Inflammatory macrophage (primary cell): ENCODE measurements at places on chromosomes 5 and 9.

- peak; percentile 79 for DNase-seq
Observed at GRCh38 chr5:157464519-157465171, 4.6 kb downstream of the NIPAL4 start.

- DNase-seq: peak; percentile 88
Observed at GRCh38 chr9:129584136-129584535, 36.8 kb downstream of the C9orf50 start.

- DNase-seq: no peak
Observed at GRCh38 chr5:53303105-53303504, 177.3 kb upstream of the FST start.

GRCh38 chr5:60843936-60844905 is at the start of gene ELOVL7:
Gene ELOVL7, minus strand, starts transcription at chr5:60844269. Its CDS starts 56,872 bp downstream, at chr5:60787397.
- no peak for DNase-seq

- DNase-seq: peak; percentile 58
Observed at GRCh38 chr5:158670201-158670600, 429.5 kb downstream of the EBF1 start.

DNA sequence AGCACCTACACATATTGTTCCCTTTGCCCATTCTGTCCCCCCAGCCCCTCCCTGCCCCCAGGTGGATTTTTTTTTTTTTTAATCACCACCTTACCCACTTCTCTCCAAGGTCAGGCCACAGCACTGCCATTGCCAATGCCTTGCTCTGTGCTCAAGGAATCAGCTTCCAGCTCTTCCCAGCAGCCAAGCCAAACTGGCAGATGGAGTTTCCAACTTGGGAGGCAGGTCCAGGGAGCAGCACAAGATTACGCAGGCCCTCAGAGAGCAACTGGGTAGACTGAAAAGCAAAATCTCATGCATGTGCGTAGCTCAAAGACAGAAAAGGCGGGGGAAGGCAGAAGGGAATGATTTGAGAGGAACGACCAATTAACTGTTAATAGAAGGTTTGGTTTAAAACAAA is 15.1 kb downstream of the GRHPR start:
- no peak for DNase-seq

- no peak for DNase-seq
Observed at GRCh38 chr5:81657386-81657785, 93.5 kb downstream of the SSBP2 start.

- DNase-seq: no peak
Observed at GRCh38 chr5:139652788-139653241, 4.7 kb downstream of the CXXC5 start.

DNA sequence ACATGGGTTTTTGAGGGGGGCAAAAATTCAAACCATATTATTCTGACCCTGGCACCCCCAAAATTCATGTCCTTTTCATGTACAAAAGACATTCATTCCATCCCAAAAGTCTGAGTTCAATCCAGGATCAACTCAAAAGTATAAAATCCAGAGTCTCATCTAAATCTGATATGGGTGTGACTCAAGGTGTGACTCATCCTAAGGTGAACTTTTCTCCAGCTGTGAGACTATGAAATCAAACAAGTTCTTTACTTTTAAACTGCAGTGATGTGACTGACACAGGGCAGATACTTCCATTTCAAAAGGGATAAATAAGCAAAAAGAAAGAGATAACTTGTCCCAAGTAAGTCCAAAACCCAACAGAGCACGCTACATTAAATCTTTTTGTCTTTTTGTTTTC is 20.6 kb upstream of the CYLC2 start:
- no peak for DNase-seq

GRCh38 chr9:4297151-4297785 is 2.6 kb downstream of the GLIS3 start:
- peak; percentile 82 for DNase-seq

GRCh38 chr9:35313916-35314315 is 152.1 kb downstream of the UNC13B start:
- no peak for DNase-seq

GRCh38 chr9:105114964-105115728 is 129.3 kb upstream of the SLC44A1 start:
- peak; percentile 91 for DNase-seq

DNA sequence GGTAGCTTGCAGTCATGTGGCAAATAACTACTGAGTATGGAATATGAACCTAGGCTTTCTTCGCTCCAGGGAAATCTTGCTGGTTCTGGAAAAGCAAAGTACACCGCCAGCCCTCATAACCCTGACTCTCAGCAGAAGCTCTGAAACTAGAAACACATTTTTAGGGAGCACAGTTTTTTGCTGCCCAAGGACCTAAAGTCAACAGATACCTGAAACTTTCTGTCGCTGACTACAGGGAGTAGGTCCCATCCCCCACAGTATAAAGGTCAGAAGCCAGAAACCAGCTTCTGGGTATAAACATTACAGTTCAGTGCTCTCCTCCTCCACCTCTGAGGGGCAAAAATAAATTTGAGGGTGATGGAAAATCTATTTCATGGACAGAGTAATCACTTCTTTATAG is 3.0 kb downstream of the ATOX1 start:
- DNase-seq: no peak

DNA sequence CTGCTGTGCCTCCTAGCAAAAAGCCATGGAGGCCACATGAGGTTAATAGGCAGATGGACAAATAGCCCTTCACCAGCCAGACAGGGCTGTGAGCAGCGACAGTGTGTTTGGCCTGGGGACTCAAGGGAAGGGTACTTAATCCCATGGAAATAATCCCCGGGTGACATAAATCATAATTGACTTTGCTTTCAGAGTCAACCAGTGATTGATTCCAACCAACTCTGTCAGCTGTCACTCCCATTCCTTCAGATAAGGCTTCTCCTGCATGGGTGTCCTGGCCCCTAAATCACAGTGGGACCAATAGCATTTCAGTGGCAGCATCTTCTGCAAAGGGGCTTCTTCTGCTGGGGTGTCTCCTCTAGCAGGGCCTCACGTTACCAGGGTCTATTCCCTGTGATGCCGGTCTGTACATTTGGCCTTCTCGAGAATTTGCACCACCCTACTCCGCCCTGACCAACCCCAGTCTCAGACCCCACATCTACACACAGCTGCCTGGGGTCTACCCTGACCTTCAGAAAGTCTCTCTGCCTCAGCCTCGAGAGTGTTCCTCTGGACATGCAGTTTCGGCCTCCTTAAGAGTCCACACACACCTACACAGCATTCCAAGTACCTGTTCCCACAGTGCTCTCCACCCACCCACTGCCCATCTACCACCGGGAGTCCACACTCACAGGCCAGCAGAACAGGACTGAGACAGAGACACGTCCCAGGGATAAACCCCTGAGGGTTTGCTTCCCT is 3.7 kb downstream of the CLTB start:
- DNase-seq: no peak

DNA sequence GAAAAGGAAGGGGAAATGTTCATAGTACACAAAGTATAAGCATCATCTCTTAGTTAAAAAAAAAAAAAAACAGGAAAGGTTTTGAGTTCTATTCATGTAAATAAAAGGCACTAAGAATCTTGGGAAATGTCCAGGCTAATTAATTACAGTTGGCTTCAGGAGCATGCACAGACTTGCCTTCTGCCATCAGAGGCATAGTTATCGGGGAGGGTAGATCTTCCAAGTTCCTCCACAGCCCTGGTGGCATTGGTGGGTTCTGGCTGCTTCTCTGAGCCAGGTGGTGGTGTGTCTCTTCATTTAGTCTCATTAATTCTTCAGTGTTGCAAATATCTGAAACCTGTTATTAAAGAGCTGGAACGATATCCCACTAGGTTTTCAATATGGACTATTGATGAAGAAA is 85.2 kb downstream of the TMEM252 start:
- no peak for DNase-seq

GRCh38 chr5:32090026-32090754 is 83.9 kb downstream of the GOLPH3 start:
- no peak for DNase-seq

DNA sequence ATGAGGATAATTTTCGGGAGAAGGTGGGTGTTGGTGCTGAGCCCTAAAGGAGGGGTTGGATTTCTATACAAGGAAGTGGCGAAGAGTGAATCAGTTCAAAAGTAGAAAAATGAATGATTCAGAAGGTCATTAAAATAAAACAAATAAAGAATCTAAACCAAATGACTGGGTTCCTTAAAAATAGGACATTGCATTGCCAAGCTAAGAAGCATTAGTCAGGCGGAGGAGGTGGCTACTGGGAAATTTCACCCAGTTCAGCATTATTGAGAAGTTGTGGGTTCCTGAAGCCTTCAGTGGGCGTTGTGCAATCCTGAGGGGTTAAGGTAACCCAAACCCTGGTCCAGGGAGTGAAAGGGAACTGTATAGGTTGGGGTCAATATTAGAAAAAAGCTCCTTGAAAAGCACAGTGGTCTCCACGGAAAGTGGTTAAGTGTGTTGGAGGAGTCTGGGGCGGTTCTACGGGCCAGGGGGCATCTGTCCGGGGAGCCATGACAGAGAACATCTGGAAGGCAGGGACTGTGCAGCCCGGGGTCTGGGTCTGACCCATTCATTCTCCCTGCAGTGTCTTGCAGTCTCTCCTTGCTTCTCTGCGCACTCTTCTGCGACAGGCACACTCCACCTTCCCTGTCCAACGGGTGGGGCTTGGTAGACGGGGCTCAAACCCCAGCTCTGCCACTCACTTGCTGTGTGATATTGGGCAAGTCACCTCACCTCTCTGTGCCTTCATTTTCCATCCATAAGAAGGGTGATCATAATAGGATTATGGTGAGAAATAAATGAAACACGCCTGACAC is 27.6 kb upstream of the DUSP1 start:
- DNase-seq: peak; percentile 97

- DNase-seq: no peak
Observed at GRCh38 chr5:65506961-65507360, 25.2 kb upstream of the ADAMTS6 start.

- no peak for DNase-seq
Observed at GRCh38 chr5:141841378-141842180, 36.6 kb downstream of the PCDH1 start.

- no peak for DNase-seq
Observed at GRCh38 chr9:115923410-115923809, 230.2 kb upstream of the PAPPA start.

DNA sequence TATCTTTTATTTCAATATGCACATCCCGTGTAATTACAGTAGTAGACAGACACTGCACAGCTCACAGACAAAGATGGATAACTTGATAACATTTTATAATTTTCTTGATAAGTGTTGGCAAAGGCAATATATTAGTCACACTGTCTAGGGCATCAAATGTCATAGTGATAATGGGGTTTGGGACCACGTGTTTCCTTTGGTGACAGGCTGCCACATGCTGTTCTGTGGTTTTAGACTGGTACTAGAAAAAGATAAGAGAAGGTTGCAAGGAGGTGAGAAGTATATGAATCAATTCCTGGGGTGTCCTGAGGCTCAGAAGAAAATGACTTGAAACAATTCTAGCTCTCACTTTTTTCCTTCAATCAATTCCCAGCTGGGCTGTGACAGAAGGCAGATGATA is 258.8 kb upstream of the CHD1 start:
- DNase-seq: no peak

DNA sequence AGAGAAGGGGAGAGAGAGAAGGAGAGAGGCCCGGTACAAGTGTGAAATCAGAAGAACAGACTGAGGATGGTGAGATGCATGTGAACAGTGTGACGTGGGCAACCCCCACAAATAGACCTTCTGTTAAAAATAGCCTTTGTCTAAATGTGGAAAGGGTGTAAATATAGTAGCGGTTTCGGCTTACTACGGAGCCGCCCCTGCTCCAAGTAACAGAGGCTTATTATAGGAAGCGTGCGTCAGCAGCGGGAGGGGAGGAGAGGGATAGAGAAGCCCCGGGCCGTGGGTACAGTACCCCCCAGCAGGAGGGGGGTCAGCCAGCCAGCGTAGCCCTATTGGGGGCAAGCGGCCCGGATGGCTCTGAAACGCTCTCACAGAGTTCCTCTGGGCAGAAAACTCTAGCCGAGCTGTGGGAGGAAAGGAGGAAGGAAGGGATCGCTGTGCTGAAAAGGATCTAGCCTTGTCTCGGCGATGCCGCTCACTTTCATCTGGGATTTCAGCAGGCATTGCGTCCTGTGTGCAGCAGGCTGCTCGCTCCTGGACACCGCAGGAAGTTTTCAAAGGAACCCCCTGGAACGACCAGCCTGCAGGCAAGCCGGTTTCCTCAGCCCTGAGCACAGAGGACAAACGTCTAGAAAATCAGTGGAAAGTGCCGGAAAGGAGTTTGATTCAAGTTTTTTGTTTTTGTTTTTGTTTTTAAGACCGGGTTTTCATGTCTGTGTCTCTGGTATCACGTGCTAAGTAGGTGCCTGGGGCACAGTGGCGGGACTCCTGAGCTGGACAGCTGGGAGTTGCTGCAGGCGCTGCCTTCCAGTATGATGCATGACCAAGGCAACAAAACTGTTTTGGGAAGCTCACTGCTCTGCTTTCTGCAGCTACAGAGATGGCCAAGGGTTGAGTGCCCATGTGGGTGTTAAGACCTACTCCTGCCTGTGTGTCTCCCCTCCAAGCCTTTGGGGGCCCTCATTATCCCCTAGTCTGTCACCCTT is 146.6 kb downstream of the SEC61B start:
- peak; percentile 81 for DNase-seq

DNA sequence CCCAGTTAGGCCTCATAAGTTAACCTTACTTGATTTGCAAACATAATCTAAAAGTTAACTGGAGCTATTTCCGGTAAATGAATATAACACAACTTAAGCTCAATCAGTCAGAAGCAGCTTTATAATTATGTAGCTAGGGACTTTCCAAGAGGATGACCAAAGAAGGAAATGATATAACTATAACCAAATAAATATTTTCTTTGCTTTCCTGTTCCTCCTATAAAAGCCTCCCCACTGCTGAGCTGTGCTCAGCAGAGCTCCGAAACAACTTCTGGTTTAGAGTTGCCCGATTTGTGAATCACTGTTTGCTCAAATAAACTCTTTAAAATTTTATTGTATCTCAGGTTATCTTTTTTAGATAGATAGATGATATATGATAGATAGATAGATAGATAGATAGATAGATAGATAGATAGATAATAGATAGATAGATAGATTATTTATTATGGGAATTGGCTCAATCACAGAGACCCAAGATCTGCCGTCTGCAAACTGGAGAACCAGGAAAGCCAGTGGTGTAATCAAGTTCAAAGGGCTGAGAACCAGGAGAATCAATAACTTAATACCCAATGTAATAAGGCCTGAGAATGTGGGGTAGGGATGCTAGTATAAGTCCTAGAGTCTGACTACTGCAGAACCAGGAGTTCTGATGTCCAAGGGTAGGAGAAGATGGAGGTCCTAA is 19.3 kb upstream of the TMEM161B start:
- no peak for DNase-seq

DNA sequence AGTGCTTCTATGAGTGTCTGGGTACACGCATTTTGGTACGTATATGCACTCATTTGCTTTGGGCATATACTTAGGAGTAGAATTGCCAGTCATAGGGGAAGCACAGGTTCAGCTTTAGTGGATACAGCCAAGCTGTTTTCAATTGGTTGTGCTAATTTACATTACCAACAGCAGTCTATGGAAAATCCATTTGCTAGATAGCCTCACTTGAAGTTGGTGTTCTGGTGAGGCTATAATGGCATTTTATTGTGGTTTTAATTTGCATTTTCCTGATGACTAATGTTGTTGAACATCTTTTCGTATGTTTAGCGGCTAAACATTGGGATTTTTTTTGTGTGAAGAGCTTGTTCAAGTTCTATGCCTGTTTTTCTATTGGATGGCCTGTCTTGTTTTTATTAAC is 76.8 kb upstream of the ANKH start:
- DNase-seq: no peak
